ENCODE measurements at places on chromosomes 1 and 21.

DNA sequence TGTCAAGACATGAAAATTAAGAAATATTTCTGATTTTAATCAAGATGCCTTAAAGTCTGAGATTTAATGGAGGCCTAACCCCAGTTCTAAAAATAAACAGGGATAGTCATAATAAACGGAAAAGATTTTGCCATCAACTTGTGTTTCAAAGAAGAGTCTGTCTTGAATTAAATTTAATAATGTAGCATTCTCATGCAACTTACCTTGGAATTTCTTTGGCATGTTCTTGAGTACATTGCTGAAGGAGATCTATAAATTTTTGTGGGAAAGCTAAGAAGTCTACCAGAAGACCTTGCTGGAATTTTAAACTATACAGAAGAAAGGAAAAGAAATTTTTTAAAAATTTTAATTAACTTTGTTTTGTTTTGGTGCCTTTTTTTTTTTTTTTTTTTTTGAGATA is 10.6 kb downstream of the SASS6 start:
- no peak for DNase-seq

DNA sequence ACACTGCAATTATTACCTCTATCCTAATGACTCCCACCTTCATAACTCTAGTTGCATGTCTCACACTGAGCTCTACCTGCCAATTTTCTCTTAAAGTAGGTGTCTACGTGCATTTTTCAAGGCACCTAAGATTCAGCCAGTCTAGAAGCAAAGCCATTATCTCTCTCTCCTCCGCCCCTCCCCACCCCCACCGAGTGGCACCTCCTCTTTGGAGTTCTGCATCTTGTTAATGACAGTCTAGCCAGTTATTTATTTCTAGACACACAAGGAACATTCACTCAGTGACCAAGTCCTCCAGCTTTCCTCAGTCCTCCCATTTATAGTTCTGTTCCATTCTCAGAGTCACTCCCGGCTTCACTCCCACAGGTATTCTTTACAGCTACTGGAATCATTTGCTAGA is 47.6 kb downstream of the ASTN1 start:
- no peak for DNase-seq

DNA sequence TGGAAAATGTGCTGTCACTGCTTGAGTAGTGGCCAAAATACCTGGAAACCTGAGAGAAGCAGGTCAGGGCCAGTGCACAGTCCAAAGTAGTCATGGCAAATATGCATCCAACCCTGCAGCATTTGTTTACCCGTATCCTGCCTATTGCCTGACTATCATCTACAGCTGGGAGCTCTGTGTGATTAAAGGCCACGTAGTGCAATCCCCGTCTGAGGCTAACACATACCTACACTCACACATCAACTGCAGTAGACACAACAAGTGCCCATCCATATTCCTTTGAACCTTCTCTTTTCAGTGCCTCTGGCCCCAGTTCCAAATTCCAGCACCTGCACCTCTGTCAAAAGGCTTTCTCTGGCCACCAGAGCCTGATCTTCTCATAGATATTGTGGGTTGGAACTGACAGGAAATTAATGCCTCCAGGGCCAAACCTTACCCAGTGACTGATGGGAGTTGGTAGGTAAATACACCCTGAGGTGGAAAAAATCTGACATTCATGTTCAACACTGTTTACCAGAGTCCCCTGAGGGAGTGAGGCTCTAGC is 383.0 kb downstream of the SETD4 start:
- no peak for DNase-seq

DNA sequence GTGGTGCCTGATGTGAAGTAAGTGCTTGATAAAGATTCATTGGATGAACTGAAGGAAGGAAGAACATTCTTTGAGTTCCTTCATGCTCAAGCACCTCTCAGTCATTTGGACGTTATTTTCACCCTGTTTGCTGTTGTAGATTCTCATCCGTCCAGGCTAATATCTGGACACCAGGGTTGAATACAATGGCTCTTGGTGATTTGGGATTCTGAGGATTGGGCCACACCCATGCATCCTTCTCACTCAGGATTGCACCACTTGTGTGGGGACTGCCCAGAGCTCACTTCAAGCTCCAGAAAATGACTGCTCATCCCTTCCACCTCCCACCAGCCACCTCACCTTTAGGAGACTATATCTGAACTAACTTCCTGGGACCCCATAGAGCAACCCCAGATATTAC is 117.1 kb upstream of the IPO9 start:
- no peak for DNase-seq

DNA sequence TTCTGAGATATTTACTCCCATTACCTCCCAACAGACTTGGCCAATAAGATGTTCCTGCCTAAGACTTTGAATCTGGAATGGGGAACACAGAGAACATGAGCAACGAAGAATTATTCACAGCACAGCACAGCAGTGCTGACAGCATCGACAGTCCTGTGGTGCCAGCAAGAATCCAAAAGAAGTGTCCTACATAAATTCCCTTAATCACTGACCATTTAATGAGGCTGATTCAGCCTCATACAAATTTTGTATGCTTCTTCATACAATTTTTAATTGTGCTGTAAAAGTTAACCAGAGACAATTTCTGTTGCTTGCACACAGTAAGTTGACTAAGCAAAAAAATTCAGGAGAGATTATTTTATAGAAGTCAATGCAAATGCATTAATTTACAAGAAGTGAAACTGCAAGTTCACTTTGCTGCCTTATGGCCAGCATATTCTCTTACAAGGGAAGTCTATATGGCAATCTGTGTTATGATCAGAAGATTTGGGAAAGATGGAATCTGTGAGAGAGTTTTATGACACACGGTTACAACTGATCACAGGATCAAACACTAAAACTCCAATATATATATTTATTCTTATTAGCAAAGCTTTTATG is 855.9 kb downstream of the LTN1 start:
- no peak for DNase-seq

DNA sequence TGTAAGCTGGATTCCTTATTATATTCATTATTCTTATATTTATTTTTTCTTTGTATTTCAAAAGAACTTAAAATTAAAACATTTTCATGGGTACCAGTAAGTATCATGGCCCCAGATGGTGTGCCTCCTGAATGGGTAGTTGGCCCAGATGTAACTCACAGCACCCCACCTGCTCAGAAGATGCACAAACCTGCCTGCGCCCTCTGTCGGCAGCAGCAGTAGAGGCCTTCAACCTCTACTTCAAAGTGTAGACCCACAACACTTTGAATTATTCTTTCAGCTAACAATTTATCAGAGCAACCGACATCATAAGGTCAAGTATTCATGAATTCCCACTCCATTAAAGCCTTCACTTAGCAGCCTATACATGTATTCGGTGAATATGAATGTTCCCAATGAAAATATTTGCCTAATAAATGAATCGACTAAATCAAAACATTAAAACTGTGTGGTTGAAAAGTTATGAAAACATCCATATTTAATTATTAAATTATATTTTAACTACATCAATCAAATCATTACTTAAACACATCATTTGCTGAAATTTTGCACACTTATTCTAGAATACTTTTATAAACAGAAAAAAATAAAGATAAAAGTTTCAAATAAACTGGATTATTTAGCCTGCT is 25.4 kb downstream of the PIGM start:
- peak; percentile 34 for DNase-seq

DNA sequence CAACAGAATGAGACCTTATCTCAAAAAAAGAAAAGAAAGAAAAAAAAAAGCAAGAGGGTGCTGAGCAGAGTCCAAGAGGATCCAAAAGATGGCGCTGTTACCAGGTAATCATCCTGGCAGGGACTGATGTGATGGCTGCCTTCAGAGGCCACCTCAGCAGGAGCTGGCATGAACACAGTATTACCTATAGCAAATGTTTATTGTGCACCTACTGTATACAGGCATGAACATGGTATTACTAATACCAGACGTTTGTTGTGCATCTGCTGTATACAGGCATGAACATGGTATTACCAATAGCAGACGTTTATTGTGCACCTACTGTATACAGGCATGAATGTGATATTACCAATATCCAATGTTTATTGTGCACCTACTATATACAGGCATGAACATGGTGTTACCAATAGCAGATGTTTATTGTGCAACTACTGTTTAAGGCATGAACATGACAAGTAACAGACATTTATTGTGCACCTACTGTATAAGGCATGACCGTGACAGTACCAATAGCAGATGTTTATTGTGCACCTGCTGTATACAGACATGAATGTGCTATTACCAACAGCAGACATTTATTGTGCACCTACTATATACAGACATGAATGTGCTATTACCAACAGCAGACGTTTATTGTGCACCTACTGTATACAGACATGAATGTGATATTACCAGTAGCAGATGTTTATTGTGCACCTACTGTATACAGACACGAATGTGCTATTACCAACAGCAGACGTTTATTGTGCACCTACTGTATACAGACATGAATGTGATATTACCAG is 115.1 kb upstream of the TMEM51 start:
- no peak for DNase-seq

GRCh38 chr1:226602186-226603021 is 53.8 kb downstream of the STUM start:
- DNase-seq, result no peak

- no peak for DNase-seq
These were observed 360.6 kb upstream of the USP24 start for GRCh38 chr1:55575571-55576279.

GRCh38 chr1:56070601-56071000 is 508.8 kb downstream of the PLPP3 start:
- no peak for DNase-seq

GRCh38 chr1:19812875-19813642 is 2.0 kb downstream of the RNF186 start:
- no peak for DNase-seq

- DNase-seq, result no peak
These were observed 176.1 kb downstream of the BRINP2 start for GRCh38 chr1:177346790-177347359.

DNA sequence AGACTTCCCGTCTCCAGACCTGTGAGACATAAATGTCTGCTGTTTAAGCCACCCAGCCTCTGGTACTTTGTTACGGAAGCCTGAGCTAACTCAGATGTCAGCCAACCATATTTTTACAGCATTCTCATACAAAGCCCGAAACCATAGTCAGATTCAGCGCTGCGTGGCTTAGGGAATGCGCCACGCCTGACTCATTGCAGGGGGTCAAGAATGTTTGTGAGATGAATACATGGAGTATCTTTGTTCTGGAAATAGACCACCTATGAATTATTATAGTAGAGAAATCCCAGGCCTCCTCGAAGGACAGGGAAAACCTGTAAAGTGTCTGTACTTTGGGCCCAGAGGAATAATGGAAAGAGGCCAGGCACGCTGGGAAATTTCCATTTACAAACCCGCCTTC is 434.8 kb downstream of the CAMTA1 start:
- DNase-seq, result no peak

- DNase-seq, result no peak
These were observed 134.6 kb downstream of the HUNK start for GRCh38 chr21:32007456-32007855.

- DNase-seq, result no peak
These were observed 6.4 kb downstream of the TMPRSS3 start for GRCh38 chr21:42389449-42389835.

GRCh38 chr1:7712731-7713323 is 58.3 kb upstream of the VAMP3 start:
- DNase-seq, result no peak

DNA sequence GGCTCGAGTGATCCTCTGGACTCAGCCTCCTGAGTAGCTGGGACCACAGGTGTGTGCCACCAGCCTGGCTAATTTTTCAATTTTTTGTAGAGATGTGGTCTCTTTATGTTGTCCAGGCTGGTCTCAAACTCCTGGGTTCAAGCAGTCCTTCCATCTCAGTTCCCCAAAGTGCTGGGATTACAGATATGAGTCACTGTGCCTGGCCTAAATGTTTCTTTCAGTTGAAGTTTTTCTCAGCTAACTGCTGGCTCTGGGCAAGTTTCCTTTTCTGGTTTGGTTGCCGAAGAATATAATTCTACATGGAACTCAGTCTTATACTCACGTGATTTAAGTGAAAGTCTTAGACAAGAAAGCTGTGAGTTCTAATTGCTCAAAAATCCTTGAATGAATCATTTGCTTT is 57.0 kb downstream of the SASS6 start:
- DNase-seq, result no peak

- no peak for DNase-seq
These were observed 42.0 kb downstream of the SDC3 start for GRCh38 chr1:30866594-30866993.

DNA sequence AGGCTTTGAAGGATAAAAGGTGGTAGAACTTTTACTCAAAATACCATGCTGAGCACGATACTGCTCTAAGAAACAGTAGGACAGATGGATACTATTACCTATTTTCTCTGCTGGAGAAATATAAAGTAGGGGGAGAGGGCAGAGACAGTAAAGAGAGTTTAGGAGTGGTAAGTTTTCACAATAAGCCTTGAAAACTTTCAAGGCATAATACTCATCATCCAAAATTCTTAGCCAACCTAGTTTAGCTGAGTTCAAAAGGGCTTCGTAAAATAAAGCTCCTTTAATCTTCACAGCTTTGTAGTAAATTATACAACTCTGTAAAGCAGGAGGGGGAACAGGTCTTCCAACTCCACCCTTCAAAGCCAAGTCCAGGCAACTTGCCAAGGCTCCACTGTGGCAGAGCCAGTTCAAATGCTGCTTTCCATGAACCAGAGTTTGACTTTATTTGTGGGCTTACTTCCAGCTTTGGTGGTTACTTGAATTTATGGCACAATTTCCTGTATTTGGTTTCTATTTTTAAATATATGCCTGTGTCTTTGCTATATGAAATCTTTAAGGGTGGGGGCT is 15.5 kb downstream of the TEX38 start:
- DNase-seq, result no peak

DNA sequence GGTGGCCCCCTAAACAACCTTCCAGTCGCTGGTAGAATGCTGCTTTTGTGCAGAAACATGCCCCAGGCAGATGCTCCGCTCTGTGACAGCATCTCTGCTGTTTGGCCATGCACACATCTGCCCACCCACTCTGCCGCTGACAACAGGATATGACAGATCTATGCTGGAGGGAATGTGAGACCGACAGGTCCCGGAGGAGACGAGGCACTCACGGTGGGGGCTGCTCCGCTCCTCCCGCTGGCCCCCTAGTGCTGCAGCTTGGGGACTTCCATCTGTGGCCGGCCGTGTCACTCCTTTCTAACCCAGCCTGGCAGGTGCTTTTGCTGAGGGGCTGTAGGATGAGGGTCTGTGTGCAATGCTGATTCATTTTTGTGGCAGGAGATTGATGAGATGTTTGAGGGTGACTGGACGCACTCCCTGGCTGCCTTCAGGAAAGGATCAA is 49.1 kb upstream of the DMRTB1 start:
- no peak for DNase-seq

GRCh38 chr1:6450005-6450450 is 15.9 kb downstream of the TNFRSF25 start:
- DNase-seq, result no peak

DNA sequence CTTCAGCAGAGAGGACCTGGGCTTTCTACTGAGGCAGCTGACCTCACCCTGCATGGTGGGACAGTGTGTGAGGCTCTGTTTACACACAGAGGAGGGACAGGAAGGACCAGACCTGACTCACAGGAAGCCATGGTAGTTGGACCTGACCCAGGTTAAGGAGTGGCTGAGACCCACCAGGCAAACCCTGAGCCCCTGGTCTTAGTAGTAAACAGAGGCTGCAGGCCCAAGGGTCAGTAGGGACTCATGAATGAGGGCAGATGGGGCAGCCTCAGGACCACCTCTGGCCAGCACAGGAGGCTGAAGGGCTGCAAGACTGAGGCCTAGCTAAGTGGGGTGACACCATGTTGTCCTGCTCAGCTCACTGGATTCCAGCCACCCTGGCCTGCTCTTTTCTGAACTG is 273.2 kb downstream of the GRIK3 start:
- no peak for DNase-seq
